ENCODE measurements at places on chromosomes 1 and 21.

DNA sequence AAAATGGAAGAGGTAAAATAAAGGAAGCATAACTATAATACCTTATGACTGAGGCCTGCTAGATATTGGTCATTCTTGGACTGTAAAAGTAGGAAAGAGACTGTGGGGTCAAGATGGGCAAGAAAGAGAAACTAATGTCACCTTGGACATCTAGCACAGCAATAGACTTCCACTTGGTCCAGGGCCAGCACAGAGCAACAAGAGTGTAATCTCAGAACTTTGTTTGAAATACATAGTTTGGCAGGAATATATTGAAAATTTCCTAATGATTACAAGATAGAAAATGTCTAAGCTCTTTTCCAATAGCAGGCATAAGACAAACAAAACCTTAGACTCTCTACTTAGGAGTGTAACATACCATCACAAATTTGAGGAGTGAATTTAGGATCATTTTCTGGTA is 4.6 kb downstream of the LRRC8C start:
- no peak for DNase-seq

DNA sequence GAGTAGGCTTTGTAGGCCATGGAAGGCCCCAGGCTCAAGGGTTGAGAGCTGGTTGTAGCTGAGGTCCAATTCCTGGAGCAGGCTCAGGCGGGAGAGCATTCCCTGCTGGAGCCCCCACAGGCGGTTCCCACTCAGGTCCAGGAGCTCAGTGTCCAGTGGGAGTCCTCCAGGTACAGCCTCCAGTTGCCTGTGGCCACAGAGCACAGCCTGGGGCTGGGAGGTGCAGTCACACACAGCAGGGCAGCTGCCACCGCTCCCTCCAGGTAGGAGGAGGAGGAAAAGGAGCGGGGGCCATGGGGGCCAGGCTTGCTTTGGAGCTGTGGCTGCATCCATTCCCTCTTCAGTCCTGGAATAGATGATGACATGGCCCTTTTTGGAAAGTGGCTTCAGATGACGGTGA is 2.8 kb downstream of the LINGO4 start:
- DNase-seq, result no peak

DNA sequence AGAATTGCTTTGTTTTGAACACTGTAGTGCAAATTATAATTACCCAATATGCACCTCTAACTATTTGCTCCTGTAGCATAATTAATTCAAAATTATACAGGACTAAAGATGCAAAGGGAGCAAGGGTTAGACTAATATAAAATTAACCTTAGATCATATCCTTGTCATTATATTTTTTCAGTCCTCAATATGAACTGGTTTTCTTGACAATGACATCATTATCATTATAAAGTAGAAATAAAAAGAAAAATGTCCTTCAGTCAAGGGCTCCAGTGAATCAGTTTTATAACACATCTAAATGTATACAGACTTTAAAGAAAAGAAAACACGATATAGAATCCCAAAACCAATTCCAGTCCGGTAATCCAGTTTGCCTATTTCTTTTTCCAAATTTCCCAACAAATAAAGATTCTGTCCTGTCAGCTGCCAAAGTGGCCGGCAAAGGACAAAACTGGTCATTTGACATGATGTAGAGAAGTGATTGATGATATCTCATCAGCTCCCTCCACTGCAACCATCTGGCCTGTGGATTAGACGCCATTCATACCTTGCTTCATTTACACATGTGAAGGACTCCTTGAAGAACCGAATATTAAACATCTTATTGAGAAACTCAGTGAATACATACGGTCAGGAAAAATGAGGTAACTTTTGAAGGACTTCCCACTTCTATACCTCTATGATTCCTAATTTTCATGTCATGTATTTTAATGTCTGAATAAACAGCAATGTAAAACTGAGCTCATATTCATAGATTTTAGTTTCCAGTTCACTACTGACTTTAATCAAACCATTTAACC is 15.5 kb downstream of the DPYD start:
- DNase-seq, result no peak

- DNase-seq, result no peak
These were observed 21.5 kb downstream of the EPHB2 start for GRCh38 chr1:22731924-22732720.

DNA sequence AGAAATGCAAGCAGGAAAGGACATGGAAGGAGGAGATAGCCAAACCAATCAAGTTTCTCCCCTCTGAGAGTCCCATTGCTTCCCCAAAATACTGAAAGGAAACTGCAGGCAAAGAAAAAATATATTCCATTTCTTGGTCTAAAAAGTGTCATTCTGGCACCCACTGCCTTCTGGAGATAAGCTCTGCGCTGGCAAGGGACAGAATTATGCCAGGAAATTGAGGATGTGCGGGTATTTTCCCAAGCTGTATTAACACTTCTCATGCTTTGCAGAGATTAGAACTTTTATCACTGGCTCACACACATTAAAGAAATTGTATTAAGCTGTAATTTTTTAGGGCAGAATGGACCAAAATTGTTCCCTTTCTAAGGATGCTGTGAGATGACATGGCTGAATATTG is 381.2 kb upstream of the DUSP10 start:
- DNase-seq, result no peak
